ENCODE measurements at places on chromosomes 7 and 10.

GRCh38 chr10:91043173-91043910, 122.5 kb upstream of the ANKRD1 start:
- no peak for DNase-seq

DNA sequence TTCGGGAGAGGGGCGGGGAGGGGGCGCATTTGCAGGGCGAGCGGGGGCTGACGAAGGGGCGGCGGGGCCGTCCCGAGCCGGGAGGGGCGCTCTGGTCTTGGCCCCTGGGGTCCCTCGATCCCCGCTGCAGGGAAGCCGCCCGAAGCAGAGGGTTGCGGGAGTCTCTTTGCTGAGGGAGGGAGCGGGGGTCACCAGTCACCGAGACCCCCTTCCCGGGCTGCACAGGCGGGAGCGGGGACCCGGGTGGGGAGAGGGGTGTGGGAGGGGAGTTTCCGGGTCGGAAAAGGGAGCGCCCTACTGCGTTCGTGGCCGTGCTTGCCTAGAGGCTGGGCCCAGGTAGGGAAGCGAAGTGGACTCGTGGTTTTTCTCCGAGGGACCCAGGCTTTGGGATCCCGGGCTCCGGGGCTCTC, 422 bp downstream of the AP1S1 start:
- DNase-seq: no peak

DNA sequence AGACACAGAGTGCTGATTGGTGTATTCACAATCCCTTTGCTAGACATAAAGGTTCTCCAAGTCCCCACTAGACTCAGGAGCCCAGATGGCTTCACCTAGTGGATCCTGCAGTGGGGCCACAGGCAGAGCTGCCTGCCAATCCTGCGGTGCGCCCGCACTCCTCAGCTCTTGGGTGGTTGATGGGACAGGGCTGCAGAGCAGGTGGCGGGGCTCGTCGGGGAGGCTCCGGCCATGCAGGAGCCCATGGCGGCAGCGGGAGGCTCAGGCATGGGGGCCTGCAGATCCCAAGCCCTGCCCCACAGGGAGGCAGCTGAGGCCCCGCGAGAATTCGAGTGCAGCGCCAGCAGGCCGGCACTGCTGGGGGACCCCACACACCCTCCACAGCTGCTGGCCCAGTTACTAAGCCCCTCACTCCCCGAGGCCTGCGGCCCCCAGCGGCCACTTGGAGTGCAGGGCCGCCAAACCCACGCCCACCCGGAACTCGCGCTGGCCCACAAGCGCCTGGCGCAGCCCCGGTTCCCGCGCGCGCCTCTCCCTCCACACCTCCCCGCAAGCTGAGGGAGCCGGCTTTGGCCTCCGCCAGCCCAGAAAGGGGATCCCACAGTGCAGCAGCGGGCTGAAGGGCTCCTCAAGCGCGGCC, 7.7 kb upstream of the BET1 start:
- DNase-seq: no peak

- DNase-seq: no peak
These were observed 7.1 kb upstream of the PAX2 start for GRCh38 chr10:100738055-100738827.

GRCh38 chr7:44498230-44498954, 7.9 kb upstream of the NUDCD3 start:
- DNase-seq: no peak

- DNase-seq: no peak
These were observed 16.9 kb downstream of the ZNF713 start for GRCh38 chr7:55903985-55904759.

DNA sequence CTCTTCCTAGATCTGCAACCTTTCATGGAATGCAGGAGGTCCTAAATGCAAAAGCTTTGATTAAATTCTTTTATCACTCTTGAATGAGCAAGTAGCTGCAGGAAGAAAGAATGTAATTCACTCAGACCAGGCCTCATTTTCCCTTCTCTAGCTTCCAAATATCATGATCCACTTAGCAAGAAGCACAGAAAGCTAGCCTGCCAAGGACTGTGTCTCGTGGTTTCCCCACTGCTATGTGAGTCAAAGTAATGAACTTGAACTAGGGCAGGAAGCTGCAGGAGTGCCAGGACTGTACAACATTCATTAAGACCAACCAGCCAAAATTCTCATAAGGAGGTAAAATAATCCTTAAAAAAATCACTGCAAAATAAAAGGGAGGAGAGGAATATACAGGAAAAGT, 379.2 kb downstream of the CALN1 start:
- DNase-seq: no peak

GRCh38 chr7:156618780-156619367, 21.7 kb upstream of the RNF32 start:
- DNase-seq: no peak

GRCh38 chr10:18479502-18479901, 171.9 kb downstream of the NSUN6 start:
- no peak for DNase-seq

DNA sequence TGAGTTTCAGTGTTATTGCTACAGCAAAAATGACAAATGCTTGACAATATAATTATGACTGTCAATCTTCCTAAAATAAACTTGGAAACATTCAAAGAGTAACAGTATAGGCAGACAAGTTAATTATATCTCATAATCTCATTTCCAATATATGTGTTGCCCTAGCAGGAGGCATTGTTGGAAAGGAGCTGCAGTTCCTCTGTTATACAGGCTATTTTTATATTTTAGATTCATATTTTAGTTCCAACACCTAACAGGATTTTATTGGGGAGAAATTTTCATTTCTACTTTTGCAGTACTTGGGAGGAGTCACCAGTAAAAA, 19.3 kb downstream of the VOPP1 start:
- no peak for DNase-seq

- no peak for DNase-seq
These were observed 122.7 kb downstream of the DYNC2I1 start for GRCh38 chr7:158979023-158979529.

- no peak for DNase-seq
These were observed 322.3 kb upstream of the PODXL start for GRCh38 chr7:131878777-131879176.

GRCh38 chr10:48478469-48478868, 126.4 kb downstream of the ARHGAP22 start:
- no peak for DNase-seq

DNA sequence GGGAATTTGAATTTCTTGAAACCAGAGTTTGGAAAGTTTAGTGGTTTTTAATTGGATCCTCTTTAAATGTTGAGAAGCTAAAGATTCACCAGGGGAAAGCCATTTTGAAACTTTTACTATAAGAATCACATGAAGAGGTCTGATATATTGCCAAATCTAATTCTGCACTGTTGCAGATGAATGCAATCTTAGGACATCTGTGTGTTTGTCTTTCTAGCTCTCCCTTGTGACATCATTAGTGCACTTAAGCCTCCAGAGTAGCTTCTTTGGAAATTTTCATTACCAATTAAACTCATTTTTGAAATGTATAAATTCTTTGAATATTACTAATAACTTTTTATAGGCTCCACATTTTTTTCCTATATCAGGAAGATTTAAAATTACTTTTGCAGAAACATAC, 160.2 kb downstream of the BICC1 start:
- no peak for DNase-seq

GRCh38 chr7:1973321-1974251, 259.2 kb downstream of the MAD1L1 start:
- DNase-seq: no peak

DNA sequence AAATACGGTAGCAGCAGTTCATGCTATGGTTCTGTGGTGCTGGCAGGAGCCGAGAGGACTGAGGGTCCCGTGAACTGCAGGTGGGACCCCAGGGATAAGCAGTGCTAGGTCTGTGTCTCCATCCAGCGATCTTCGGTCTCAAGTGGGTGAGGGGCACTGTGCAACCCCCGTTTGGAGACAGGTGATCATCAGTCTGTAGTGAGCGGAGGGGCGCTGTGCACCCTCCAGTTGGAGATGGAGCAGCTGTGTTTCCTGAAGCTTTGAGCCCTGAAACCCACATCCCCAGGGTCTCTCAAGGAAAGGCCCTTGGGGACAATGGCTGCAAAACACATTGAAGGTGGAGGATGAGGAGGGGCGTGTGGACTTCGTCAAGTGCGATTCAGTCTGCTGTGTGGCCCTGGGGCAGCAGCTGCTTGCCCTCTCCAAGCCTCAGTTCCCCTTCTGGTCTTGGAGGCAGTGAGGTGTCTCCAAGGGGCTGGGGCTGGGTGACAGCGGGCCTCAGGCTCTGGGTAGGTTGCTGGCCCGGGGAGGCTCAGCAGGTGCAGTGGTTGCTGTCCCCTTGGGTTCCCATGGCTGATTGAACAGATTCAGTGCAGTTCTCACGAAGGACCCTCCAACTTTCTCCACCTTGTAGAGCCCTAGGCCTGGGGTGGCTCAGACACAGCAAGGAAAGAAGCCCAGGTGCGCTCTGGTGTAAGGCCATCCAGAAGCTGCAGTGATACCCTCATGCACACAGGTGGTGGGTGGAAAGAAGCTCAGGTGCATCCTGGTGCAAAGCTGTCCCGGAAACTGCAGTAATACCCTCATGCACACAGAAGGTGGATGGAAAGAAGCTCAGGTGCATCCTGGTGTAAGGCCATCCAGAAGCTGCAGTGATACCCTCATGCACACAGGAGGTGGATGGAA, 160.6 kb downstream of the ADARB2 start:
- no peak for DNase-seq

GRCh38 chr10:68301790-68302502, 29.9 kb upstream of the HNRNPH3 start:
- peak; percentile 57 for DNase-seq

- no peak for DNase-seq
These were observed 77.9 kb downstream of the ZMIZ1 start for GRCh38 chr10:79146611-79147130.

- peak; percentile 20 for DNase-seq
These were observed 182.9 kb downstream of the BMPER start for GRCh38 chr7:34087892-34088891.

DNA sequence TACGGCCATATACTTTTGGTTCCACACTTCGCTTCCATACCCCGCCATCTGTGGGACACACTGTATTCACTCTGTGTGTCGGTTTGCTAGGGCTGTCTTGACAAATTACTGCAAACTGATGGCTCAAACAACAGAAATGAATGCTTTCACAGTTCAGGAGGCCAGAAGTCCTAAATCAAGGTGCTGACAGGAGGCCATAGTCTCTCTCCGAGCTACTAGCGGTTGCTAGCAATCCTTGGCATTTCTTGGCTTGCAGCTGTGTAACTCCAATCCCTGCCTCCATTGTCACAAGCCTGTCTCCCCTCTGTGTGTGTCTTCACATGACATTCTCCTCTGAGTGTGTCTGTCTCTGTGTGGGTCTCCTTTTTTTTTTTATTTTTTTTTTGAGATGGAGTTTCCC, 28.9 kb upstream of the BMPR1A start:
- DNase-seq: no peak

DNA sequence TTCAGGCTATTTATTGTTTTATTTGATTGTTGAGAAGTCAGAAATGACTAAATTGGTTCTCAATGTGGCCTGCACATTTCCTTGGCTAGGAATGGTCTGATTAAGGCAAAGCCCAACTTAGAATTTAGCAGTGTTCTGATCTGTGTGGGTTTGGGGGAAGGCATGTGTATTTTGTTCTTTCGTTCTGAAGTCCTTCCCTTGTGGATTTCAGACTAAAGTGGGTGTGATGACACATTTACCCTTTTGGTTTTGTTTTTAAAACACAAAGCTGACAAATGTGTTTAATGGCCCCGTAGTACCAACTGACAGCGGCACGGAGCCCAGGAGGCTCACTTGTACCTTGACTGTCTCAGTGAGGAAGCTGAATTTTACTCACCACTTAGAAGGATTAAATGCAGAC, 452.3 kb upstream of the GALNT17 start:
- DNase-seq: no peak

GRCh38 chr10:14820775-14821154, 17.1 kb downstream of the CDNF start:
- DNase-seq: no peak

DNA sequence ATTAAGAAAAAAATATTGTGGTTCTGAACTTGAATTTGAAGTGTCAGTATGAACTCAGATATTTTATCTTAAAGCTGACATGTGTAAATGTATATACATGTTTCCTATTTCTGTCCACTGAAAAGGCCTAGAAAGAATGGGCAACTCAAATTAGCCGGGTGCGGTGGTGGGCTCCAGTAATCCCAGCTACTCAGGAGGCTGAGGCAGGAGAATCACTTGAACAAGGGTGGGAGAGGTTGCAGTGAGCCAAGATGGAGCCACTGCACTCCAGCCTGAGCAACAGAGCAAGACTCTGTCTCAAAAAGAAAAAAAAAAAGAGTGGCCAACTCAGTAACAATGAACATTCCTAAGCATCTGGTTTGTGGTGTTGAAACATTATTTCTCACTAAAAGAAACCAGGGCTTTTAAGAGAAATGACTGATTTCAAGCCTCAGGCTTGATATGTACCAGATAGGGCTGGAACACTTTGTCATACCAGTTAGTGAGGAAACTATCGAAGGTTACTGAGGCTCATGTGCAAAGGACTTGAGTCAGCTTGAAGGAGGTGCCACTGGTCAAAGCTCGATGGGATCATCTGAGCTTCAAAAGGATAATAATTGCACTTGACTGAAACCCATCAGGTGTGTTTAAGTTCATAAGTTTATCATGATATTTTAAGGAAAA, 40.5 kb downstream of the AOAH start:
- no peak for DNase-seq

DNA sequence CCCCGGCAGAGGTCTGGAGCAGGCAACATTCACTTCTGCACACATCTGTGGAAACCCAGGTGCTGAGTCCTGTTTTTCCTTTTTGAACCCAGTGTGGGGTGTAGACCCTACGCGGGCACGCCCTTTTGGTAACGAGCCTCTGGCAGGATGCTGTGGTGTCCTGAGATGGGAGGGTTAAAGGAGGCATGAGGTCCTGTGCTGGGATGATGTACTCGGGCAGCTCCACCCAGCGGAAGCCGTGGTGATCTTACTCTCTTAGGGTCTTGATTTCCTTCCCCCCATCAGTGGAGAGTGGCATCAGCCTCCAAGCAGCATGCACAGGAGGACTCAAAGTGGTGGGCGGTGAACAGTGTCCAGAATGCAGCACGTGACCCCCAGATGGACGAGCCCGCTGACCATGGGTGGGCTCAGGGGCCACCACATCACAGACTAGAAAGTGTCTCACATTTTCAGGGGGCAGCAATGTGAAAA, 148.6 kb downstream of the DNAJB6 start:
- no peak for DNase-seq

GRCh38 chr10:32375631-32376030, 28.7 kb upstream of the EPC1 start:
- DNase-seq: no peak

DNA sequence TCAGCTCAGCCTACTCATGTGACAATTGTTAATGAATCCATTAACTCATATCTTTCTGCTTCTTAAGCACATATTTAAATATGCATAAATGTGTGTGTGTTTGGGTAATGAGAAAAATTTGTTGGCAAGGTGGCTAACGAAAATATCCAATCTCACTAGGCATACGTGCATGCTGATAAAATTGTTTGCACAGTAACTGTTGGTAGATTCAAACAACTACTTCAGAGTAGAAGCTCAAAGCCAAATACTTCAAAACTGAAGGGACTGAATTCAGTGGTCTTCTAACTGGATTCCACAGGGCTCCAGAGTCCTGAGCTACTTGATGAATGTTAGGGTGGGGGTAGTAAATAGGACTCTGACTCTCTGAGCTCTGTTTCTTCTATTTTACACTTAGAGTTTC, 757.0 kb downstream of the GRM8 start:
- DNase-seq: no peak
